ENCODE measurements at places on chromosomes 6 and 20.

- no peak for DNase-seq
Measured at GRCh38 chr6:2799936-2800527, 34.8 kb downstream of the WRNIP1 start.

- DNase-seq = no peak
Measured at GRCh38 chr6:79872303-79872702, 75.0 kb downstream of the ELOVL4 start.

- no peak for DNase-seq
Measured at GRCh38 chr6:125748406-125749172, 843 bp upstream of the HEY2 start.

- peak; percentile 60 for DNase-seq
Measured at GRCh38 chr6:159931112-159931511, 37.8 kb upstream of the IGF2R start.

- DNase-seq = no peak
Measured at GRCh38 chr20:50271612-50272011, 81.0 kb downstream of the CEBPB start.

- no peak for DNase-seq
Measured at GRCh38 chr6:92050216-92050615, 1369.1 kb downstream of the EPHA7 start.

DNA sequence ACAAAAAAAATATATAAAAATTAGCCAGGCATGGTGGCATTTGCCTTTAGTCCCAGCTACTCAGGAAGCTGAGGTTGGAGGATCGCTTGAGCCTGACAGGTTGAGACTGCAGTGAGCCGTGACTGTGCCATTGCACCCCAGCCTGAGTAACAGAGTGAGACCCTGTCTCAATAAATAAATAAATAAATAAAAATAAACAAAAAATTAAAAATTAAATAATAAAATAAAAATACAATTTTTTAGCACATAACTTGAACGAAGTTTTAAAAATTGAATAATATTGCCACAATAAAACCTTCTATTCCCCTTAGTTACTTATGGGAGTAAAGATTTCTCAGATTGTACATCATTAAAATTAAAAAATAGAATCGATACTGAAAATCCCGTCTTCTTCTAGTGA is 29.2 kb upstream of the CGA start:
- no peak for DNase-seq

DNA sequence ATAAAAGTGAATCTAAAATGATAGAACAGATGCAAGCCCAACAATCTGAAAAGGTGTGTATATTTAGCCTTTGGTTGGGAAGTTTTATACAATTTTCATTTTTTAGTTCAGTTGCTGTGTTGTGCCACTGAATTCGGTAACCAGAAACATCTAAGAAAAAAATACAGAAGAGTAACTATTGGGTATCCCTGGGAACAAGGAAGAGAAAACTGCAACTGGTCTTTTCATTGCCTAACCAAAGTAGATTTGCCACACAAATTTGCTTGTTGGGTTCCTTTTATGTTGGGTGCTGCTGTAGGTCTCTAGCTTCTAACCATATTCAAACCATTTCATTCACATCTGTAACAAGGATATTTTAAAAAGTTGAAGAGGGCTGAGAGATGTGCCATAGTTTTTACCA is 2.8 kb upstream of the TMEM30A start:
- DNase-seq = no peak

- DNase-seq = no peak
Measured at GRCh38 chr20:19932170-19932667, 84.9 kb upstream of the NAA20 start.

DNA sequence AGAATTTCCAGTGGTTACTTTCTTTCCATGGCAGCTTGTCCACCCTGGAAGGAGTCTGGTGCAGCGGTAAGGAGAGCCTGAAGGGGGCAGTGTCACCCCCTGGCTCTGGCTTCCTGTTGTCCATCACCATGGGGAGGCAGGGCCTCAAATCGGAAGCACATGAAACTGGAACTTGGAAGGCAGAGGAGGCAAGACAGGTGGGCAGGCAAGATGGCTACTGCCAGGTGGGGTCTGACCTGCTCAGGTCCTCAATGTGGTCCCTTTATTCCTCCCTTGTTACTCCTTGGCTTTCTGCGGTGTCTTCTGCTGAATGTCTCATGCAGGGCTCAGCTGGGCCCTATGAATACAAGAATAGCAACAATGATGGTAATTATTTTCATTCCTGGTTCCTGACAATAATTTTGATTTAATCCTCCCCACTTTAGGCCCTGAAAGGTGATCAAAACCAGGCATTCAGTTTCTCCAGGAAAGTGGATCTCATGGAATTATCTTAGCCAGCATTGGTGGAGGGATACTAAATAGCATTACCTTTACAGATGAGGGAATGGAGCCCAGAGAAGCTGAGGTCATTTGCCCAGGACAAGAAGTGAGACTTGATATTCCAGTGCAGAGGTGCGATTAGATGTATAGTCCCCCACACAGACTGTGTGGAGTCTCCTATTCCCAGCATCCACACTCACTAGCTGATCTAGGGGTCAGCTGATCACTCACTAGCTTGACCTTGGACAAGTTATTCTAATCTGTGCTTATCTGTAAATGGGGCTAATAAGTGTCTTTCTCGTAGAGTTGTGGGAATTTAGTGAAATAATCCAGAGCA is 17.6 kb upstream of the SNAI1 start:
- no peak for DNase-seq

Data from activated T-cell treated with anti-CD3 and anti-CD28 coated beads, Interleukin-2, amount 50 U/mL, for 72 hours (primary cell).